ENCODE measurements at places on chromosomes 11 and 22. TPM values are rescaled to one million over a fixed set of nuclear protein-coding genes. Genes with fewer than 3 reads are reported as not detected.

- no peak for DNase-seq
Observed at GRCh38 chr11:91630916-91631673, 593.5 kb upstream of the FAT3 start.

GRCh38 chr11:35734669-35735410, 72.3 kb downstream of the TRIM44 start:
- DNase-seq: no peak

Gene SLC22A8
- total RNA-seq: not detected

Gene SLC37A2
- total RNA-seq: 20.6 TPM

DNA sequence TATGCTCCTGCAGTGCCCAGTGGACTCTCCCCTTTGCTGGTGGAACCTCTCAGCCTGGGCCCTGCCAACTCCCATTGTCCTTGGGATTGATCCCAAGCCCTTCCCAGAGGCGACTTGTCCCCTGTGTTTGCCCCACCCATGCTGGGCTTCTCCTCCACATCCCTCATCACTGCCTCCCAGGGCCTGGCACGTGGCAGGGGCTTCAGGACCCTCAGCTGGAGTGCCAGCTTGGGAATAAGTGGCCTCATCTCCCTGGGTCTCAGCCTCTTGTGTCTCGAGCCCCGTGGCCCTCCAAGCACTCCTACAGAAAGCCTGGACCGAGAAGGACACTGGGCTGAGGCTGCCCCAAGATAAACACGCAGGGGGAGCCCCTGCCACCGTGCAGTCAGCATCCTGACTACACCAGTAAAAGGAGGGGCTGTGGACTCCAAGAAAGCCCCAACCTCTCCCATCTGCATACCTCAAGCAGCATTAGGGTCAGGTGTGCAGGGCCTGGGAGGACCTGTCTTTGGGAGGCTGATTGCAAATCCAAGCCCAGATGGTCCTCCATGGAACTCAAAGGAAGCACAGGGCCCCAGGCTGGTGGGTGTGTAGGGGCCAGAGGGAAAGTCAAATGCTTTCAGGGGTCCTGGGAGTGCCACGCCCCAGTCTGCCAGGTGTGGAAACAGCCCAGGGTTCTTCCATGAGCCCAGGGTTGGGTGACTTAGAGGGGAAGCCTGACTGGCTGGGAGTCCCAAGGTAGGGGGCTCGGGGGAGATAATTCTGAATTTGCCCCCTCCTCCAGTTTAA, 9.5 kb upstream of the GNAZ start:
- no peak for DNase-seq

DNA sequence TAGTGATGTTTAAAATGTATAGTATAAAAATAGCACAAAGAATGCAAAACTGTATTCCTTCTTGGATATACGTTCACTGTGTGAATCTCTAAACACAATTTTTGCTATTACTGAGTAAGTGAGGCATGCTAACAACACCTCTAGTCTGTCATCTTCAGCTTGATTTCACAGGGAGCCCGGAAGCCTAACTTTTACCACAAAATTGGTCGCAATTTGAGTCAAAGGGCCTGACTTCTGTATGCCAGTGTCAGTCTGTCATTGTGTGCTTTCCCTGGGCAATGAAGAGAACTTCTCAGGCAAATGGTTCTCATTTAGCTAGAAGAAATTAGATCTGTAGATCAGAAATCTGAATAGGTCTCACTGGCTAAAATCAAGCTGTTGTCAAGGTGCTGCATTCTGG, 1059.5 kb downstream of the FAM181B start:
- DNase-seq: no peak

GRCh38 chr22:34879001-34879400, 187.0 kb upstream of the ISX start:
- DNase-seq: no peak

DNA sequence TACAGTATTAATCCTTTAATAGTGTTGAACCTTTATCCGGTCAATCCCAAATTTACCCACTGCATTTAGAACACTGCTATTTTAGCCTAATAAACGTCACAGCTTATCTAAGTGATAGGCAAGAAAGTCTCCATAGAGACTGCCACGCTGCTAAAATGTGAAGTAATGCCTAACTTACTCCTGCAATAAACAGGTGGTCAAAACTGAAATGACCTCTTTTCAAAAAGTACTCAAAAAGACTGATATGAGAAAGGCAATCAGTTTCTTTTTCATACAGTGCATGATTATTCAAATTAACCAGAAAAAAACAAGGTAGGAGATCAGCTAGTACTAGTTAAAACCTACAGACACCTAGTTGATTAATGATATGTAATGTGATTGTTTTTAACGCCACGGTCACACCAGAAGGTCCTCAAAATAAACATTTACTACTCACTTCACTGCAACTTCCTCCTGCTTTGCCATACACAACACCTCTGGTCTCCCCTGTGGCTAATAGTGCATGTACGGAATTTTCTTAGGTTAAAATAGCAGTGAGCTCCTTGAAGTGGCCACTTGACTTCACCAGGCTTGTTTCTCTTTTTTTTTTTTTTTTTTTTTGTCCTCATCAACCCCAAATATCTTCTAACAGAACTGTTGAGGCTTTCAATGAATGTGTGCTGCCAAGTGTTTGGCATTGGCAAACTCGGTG, 8.8 kb downstream of the ATP5MG start:
- no peak for DNase-seq

DNA sequence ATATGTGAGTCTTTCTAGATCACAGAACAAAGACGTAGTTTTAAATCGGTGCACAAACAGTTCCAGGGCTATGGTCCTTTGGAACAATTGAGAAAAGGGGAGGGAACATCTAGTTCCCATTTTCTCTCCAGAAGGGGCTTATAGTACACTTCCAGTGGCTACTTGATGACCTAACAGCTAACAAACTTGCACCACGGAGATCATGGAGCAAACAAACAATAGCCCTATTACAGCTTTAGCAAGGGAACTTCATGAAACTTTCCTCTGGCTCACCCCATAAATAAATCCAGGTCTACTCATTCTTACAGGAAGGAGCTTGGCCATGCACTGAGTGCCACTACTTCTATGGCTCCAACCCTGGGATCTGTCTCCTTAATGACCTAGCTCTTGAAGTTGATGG, 8.3 kb upstream of the FOLR2 start:
- DNase-seq: no peak

Gene SLC16A8
- not detected for total RNA-seq

GRCh38 chr11:6356503-6357055, 33.7 kb upstream of the SMPD1 start:
- DNase-seq: no peak

DNA sequence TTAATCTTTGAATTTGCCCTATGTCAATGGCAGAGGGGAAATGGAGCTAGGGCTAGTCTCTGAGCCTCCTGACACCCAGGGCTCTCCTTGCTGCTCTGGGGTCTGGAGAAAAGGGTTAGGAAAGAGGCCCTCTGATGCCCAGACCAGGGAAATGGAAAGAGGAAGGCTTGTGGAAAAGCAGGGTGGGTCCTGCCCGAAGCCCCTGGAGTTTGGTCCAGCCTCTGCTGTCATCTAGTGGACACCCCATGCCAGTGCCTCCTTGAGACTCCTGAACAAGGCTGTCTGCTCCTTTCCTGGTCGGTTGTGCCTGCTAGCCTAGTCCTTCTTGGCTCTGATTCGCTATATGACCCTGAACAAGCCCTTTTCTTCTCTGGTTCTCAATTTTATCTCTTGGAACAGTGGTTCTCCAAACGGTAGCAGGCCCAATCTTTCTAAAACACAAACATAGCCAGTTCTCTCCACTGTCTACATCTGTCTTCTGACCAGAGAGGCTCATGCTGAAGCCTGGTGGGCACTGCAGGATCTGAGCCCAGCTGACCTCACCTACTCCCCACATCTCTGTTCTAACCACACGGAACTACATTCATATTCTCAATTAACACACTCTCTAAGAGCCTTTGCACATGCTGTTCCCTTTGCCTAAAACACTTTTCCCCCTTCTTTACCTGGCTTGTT, 8.8 kb upstream of the PLA2G3 start:
- DNase-seq: peak; percentile 77

DNA sequence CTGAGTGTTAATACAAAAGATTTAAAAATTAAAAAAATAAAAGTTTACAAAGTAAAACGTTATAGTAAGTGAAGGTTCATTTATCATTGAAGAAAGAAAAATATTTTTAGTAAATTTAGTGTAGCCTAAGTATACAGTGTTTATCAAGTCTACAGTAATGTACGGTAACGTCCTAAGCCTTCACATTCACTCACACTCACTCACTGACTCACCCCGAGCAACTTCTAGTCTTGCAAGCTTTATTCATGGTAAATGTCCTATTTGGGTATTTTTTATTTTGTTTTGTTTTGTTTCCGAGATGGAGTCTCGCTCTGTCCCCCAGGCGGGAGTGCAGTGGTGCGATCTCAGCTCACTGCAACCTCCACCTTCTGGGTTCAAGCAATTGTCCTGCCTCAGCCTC, 8.8 kb downstream of the CASTOR1 start:
- DNase-seq: no peak

DNA sequence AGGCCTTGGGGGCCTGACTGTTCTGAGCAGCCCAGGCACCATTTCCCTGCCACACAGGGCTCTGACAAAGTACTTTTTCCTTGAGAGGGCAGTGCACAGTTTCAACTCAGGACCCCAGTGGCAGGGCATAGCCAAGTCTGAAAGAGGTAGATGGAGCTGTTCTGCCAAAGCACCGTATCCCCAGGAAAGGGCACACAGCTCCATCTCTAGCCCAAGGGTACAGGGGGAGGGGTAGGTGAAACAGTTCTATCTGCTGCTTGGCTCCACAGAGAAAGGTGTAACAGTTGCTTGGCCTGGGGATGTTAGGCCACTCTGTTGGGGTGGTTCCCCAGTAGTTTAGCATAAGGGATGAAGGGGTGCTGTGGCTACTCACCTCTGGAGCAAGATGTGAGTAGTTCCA, 47.8 kb downstream of the GDPD4 start:
- DNase-seq: no peak

- DNase-seq: no peak
Observed at GRCh38 chr11:44308923-44309477, 939 bp downstream of the ALX4 start.

GRCh38 chr11:123760894-123761293, 6.6 kb upstream of the OR6X1 start:
- DNase-seq: no peak

- no peak for DNase-seq
Observed at GRCh38 chr22:50186181-50186714, 535 bp downstream of the TRABD start.

GRCh38 chr22:20268279-20269012, at the start of gene RTN4R:
Gene RTN4R, minus strand, starts transcription at chr22:20268318. Its CDS starts 226 bp downstream, at chr22:20268092.
- peak; percentile 68 for DNase-seq

- DNase-seq: peak; percentile 22
Observed at GRCh38 chr11:78228467-78228866, 39.7 kb downstream of the USP35 start.

DNA sequence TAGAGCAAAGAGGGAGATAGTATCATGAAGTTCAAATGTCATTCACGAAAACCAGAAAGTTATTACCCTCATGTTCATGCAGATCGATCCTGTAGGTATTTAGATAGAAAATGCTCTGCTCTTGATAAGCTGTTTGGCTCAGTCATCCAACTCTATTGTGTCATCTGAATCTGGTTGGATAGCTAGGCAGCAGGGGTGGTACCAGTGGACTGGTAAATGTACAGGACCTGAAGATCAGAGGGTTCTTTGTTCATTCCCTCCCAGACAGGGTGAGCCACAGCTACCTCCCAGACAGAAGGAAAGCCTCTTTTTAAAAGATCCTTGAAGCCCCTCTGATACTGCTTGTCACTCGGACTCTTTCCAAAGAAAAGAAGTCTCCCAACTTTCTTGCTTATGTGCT, 29.8 kb upstream of the DRD2 start:
- DNase-seq: no peak

DNA sequence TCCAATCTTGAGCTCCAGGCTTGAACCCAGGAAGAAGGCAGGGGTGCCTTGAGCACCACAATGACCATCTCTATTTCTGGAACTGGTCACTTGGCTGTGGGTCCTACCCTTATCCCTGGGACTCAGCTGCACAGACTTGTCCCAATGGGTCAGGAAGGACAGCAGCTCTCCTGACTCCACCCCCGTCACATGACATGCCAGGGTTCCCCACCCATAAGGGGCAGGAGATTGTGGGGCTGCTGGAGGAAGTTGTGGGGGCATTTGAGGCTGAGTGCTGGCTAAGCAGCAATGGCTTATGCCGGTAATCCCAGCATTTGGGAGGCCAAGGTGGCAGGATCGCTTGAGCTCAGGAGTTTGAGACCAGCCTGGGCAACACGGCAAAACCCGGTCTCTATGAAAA, 56.2 kb downstream of the NFAM1 start:
- DNase-seq: peak; percentile 24

Gene SMTNL1
- total RNA-seq: not detected

GRCh38 chr22:17057959-17058814, 26.6 kb upstream of the IL17RA start:
- DNase-seq: peak; percentile 60

GRCh38 chr22:50691521-50691920, 18.9 kb downstream of the SHANK3 start:
- peak; percentile 23 for DNase-seq

Gene RNASEH2C
- 78.0 TPM for total RNA-seq

- DNase-seq: no peak
Observed at GRCh38 chr11:33377412-33378370, 120.5 kb downstream of the HIPK3 start.

Gene SEC14L2
- total RNA-seq: 4.5 TPM

- no peak for DNase-seq
Observed at GRCh38 chr11:2173150-2173693, 1.6 kb upstream of the TH start.

GRCh38 chr22:49119551-49119952, 708.1 kb downstream of the BRD1 start:
- no peak for DNase-seq

DNA sequence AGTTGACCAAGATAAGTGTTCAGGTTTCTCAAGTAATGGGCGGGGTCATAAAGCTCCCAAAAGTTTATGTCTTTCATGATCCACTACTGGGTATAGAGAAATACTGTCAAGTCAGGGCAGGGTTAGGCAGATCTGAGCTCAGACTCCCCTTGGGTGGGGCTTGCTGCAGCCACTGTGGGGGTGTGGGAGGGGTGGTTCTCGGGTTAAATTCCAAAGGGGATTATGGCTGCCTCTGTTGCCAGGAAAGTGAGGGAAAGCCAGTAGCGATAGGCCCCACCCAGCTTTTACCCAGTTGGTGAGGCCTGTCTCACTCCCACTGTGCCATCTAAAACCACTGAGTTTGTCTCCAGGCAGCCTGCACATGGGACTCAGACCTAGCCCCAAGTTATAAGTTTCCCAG, 37.8 kb downstream of the DLG2 start:
- DNase-seq: no peak

Gene SOX6
- 22.7 TPM for total RNA-seq

Gene RTN4R
- total RNA-seq: not detected

- no peak for DNase-seq
Observed at GRCh38 chr11:117905524-117905923, 23.7 kb downstream of the TMPRSS13 start.

Data from transverse colon (tissue), 4 donors.